Right forelimb (tissue), 1 donor: ENCODE measurements at places on chromosomes 16 and 17.

- DNase-seq = no peak
Observed at GRCh38 chr17:68161644-68162428, 86.0 kb upstream of the AMZ2 start.

DNA sequence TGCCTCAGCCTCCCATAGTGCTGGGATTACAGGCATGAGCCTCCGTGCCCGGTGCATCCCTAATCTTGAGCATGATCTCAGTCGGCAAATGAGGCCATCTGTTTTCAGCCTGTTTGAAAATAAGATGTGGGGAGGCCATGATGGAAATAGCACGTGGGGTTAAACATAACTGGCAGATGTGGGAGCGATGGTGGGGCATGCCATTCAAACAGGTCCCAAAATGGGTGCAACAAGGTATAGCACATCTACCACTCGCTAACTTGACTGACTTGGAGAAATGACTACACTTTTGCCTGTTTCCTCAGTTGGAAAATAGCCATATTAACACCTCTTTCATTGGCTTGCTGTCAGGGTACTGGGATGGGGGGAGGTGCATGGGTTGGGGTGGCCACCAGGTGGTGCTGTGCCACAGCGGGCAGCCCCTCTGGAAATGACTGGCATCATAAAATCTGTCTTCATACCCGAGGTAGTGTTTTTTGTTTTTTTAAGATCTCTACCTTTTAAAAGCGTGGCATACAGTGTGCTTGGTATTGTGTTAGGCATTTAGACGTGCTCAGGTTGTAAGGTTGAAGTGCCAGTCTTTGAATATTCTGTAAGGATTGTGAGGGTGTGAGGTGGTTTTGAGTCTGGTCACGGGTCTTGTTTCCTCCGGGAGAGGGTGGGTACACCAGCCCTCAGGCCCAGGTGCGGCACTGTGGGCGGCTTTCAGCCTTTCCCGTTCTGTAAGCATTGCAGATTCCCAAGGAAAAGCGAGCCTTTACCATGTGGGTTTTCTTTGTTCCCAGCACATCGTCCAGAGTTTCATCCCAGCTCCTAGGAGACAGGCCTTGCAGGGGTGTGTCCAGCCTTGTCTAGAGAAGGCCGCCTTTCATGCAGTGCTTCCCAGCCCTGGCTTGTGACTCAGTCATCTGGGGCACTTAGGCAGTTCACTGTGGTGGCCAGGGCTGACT, 2.9 kb upstream of the TTYH2 start:
- DNase-seq = peak; percentile 84

- no peak for DNase-seq
Observed at GRCh38 chr16:65106757-65107156, 15.1 kb downstream of the CDH11 start.

GRCh38 chr16:64250866-64251265, 871.0 kb downstream of the CDH11 start:
- no peak for DNase-seq

DNA sequence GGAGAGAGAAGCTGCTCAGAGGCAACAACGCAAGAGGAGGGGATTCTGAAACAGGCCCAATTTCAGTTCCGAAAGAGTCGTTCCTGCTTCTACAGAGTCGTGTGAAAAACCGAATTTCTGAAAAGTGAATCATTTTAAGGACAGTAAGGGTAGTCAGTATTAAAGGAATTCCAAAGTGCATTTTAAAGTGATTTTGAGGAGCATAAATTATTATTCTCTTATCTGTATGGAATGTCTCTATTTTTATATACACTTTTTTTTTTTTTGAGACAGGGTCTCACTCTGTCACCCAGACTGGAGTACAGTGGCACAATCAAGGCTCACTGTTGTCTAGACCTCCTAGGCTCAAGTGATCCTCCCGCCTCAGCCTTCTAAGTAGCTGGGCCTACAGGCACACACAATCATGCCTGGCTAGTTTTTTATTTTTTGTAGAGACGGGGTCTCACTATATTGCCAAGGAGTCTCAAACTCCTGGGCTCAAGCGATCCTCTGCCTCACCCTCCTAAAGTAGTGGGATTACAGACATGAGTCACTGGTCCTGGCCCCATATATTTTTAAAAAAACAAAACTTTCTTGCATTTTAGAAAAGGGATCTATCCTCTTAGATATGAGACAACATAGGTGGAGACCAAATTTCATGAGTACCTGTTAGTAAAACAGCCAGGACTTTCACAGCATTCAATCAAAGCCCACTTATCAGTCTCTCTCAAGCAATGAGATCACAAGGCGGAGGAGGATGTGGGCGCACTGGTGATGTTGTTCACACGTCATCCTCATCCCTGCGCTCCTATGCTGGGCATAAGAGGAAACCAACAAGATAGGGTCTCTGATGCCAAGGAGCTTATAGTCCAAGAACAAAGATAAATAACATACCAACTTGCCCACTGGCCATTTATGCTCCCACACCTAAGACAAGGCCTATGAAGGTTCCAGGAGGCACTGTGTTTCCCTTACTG, 53.2 kb downstream of the SMG6 start:
- no peak for DNase-seq

DNA sequence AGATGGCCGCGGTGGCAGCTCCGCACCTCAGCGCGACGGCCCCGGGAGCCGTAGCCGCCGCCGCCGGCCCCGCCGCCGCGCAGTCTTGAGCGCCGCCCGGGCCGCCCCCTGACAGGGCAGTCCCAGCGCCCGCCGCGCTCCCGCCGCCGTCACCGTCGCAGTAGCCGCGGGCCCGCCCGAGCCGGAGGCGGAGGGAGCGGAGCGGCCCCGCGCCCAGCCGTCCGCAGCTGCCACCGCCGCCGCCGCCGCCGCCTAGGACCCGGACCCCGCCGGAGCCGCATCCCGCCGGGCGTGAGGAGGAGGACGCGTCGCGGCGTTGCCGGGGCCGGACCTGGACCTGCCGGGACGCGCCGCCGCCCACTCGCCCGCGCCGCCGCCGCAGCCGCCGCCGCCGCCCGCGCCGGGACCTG, 218 bp downstream of the TNRC6C start:
- no peak for DNase-seq

DNA sequence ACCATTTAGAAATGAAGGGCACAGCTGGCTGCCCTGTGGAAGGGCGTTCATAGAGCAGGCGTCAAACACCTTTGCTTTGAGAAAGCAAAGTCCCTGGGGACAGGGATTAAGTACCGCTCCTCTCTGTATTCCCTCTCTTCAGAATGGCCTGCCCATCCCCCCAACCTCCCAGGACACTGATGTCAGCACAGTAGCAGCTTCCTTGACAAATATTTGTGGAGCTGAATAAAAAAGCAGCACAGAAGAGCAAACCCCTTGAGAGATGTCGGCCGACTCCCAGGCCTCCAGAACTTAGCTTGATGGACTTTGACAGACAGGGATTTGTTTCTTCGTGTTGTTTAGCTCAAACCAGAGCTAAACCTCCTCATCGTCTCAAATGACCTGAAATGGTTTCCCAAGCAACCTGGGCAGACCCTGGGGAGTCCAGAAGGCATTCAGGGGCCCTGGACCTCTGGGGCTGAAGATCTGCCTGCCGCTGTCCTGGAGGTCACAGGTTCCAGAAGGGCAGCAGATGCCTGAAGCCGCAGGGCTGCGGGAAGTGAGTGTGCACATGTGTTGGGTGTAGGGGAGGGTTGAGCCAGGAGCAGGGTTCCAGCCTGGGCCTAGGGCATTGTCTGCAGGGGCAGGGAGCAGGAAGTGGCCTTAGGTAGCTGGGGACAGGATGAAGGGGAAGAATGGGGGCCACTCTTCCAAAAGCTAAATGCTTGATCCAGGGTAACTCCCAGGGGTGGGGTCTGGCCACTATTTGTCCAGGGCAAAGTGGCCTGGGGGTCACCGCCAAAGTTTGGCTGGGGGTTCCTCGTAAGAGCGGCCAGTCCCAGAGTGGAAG, 42.3 kb upstream of the NKD1 start:
- DNase-seq = no peak

- DNase-seq = no peak
Observed at GRCh38 chr17:45227926-45228762, 6.5 kb downstream of the FMNL1 start.

DNA sequence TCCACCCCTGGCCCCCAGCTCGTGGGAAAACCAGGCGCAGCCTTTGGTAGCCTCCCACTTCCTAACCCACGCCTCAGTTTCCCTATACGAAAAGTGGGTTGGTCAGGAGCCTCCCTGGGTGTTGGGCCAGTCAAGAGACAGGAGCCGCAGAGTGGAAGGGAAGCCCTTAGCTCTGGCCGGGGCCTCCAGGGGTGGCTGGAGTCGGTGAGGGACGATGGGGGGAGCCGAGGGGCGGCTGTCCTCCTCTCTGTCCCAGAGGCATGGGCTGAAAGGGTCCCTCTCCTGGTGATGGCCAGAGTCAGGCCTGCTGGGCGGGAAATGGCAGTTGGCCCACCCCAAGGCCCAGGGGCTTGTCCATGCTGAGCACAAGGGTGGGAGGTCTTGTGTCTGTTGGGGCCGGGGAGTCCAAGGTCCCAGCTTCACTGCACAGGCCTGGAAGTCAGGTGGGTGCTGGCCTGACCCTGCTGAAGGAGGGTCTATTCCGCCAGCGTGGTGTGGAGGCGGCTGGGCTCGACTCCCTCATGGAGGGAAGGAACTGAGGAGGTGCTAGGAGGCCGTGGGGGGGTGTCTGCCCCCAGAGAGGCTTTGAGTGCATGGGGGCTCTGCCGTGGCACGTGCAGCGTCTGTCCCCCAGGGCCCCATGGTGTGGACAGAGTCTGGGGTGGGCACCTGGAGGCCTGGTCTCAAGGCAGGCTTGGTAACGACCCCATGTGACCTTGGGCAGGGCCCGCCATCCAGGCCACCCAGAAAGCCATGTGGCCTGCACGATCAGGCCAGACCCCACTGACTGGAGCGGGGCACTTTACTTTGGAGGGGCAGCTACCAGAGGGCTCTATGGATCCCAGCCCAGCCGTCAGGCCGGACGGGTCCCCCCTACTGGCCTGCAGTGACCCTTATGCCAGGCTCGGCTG, 1.1 kb downstream of the SLC16A3 start:
- peak; percentile 54 for DNase-seq

GRCh38 chr17:39174920-39175694, 9.1 kb upstream of the ARL5C start:
- DNase-seq = peak; percentile 79

GRCh38 chr16:88804173-88804551, 573 bp downstream of the CDT1 start:
- no peak for DNase-seq

- no peak for DNase-seq
Observed at GRCh38 chr17:12627781-12628451, 37.8 kb upstream of the MYOCD start.

DNA sequence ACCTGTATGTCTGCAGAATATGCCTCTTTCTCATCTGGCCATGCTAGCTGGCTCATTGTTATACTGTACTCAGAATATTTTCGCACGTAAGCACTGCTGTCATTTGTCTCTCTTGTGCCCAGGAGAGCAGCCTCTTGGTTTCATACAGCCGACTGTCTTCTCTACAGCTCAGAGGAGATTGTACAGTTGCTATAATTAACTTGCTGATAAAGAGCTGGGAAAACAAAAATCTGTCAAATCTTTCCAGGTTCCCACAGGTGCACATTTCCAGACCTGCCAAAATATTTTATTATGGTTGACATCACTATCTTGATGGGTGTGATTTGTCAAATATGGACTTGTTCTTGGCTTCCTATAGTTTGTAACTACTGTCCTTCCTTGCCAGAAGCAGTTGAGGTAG, 122.7 kb downstream of the FTO start:
- DNase-seq = no peak

DNA sequence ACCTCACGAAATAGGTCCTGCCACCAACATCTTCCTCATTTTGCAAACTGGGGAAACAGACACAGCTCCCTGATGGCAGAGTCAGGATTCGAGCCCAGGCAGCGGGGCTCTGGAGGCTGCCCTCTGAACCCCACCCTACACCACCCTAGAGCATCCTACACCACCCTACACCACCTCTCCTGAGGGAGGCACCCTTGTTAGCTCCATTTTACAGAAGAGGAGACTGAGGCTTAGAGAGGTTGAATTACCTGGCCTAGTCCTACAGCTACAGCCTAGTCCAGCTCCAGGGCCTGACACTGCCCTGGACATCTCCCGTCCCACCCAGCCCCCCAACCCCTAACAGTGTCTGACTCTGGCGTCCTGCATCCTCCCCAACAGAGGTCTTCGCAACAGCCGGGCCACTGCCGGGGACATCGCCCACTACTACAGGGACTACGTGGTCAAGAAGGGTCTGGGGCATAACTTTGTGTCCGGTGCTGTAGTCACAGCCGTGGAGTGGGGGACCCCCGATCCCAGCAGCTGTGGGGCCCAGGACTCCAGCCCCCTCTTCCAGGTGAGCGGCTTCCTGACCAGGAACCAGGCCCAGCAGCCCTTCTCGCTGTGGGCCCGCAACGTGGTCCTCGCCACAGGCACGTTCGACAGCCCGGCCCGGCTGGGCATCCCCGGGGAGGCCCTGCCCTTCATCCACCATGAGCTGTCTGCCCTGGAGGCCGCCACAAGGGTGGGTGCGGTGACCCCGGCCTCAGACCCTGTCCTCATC, 3.2 kb upstream of the NECAB2 start:
- DNase-seq = peak; percentile 33

- no peak for DNase-seq
Observed at GRCh38 chr16:53482123-53482522, 20.9 kb downstream of the AKTIP start.

DNA sequence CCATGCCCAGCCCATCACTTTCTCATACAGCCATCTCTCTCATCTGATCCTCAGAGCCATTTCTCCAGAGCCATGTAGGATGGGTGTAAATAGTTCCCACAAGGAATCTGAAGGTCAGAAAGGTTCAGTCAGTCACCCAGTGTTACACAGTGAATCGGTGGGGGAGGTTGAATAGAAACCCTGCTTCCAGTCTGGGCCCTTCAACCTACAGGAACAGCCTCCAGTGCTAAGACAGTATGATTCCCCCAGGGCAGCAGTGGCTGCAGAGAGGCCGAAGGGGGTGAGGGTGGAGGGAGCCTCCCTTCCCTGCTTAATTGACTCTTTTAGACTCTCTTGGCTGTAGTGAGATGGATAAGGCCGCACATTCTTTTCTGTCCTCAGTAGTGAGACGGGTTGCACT, 3.6 kb downstream of the WNT9B start:
- no peak for DNase-seq

DNA sequence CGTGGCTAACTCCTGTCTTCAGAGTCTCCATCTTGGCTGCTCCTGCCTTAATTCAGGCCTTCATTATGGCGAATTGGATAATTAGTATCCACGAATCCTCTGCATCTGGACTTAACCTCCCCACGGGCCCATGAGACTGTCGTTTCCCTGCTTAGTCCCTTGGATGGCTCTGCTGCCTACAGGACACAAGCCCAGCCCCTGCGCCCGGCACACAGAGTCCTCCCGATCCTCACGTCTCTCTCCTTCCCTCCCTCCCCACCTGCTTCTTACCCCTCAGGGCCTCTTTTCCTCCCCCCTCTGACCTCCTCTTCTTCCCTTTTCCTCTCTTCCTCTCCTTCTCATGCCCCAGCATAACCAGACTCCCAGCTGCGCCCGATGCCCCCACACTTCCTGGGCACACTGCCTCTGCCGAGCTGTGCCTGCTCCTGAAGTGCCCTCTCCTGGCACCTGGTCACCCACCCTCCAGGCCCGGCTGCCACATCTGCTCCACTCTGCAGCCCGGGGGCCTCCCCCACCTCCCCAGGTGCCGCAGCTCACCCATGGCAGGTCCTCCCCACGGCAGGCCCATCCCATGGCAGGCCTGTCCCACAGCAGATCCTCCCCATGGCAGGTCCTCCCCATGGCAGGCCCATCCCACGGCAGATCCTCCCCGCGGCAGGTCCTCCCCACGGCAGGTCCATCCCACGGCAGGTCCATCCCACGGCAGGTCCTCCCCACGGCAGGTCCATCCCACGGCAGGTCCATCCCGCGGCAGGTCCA, 45.9 kb downstream of the RPH3AL start:
- DNase-seq = no peak

GRCh38 chr17:185445-186138, 4.1 kb upstream of the DOC2B start:
- DNase-seq = no peak

- DNase-seq = no peak
Observed at GRCh38 chr17:62032480-62032879, 32.6 kb downstream of the MED13 start.
